ENCODE measurements at places on chromosomes 3 and 15.

DNA sequence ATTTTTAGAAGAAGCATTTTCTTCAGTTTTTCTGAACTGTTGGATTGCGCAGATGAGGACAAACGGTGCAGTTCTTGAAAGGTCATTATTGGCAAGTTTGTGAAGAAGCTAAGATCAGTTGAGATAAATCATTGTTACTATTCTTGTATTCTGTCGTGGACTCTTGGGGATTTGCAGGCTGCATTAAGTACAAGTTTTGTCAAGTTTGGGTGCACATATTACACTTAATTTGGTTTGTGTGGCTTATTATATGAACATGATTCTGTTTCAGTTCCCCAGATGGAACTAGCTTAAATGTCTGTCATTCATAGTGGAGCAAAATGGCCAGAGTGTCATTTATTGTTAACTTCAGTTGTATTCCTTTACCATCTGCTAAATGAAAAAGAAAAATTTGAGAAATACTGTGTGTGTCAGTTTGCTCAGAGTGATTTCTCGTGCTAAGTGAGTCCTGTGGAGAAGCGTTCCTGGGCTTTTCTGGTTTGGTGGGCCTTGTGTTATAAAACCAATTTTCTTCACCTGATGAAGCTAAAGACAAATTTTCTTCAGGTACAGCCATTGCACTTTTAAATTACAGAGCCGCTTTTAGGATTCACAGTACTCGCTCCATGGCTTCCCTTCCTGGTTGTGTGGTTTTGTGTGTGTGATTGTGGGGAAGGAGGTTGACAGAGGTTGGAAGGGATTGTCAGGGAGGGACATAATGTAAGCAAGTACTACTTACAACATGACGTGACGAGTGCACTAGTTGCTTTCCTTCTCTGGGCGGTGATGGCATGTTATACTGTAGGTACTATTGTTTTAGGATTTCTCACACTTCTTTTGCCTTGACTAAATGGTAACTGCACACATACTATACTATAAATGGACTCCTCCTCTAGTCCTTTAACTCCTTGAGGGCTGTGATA lies 1.7 kb downstream of the AKAP13 start:
- DNase-seq = no peak

- DNase-seq = no peak
Observed at GRCh38 chr3:71984843-71985613, 200.1 kb upstream of the PROK2 start.

- no peak for DNase-seq
Observed at GRCh38 chr3:43865887-43866528, 175.3 kb downstream of the ABHD5 start.

GRCh38 chr3:10122724-10123123 lies 7.2 kb downstream of the BRK1 start:
- DNase-seq = no peak

DNA sequence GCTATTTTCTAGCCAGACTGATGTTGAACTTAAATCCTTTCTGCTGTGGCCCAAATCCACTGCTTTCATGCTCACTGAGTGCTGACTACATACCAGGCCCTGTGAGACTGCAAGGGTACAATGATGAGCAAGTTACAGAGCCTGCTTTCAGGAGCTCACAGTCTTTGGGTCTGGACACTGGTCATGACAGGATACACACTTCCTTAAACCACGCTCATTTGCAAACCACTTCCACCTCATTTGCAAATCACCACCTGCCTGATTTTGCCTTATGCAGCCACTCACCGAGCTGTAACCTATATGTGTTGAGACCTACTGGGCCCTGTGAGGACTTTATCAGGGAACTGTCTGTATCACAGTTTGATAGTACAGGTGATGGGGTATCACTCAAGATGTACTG lies 50.2 kb upstream of the LRRC58 start:
- DNase-seq = no peak

GRCh38 chr15:29601811-29602210 lies 220.5 kb downstream of the TJP1 start:
- DNase-seq = no peak

Measured in LoVo (cell line).